Mucosa of descending colon (tissue), 3 donors: ENCODE measurements at places on chromosomes 6 and 20. TPM values are rescaled to one million over a fixed set of nuclear protein-coding genes. Genes with fewer than 3 reads are reported as not detected.

GPRC6A gene
- not detected for total RNA-seq

ATAT1 gene
- 10.6 TPM for total RNA-seq

SIRPG gene
- 1.7 TPM for total RNA-seq

WFDC10B gene
- 0.73 TPM for total RNA-seq

C6orf118 gene
- total RNA-seq = 0.32 TPM

GRM1 gene
- not detected for total RNA-seq

FILIP1 gene
- total RNA-seq = 1.0 TPM

SLC17A1 gene
- not detected for total RNA-seq

TMEM200A gene
- 8.1 TPM for total RNA-seq

TOMM34 gene
- total RNA-seq = 15.4 TPM

LPA gene
- total RNA-seq = 0.03 TPM

PNLDC1 gene
- total RNA-seq = not detected

ENPP1 gene
- 21.2 TPM for total RNA-seq

LY6G6D gene
- not detected for total RNA-seq

PROCR gene
- 6.1 TPM for total RNA-seq

PLAGL1 gene
- 46.0 TPM for total RNA-seq

RAMACL gene
- 0.66 TPM for total RNA-seq

MAP3K5 gene
- 12.6 TPM for total RNA-seq

ZNF341 gene
- 5.1 TPM for total RNA-seq

LAMA4 gene
- total RNA-seq = 101 TPM

RSPO3 gene
- 9.1 TPM for total RNA-seq

DCDC2 gene
- 3.2 TPM for total RNA-seq

EFCAB8 gene
- not detected for total RNA-seq

SNPH gene
- 2.2 TPM for total RNA-seq

APMAP gene
- 46.3 TPM for total RNA-seq

JAG1 gene
- total RNA-seq = 94.4 TPM

PHACTR1 gene
- 2.7 TPM for total RNA-seq

SAMD10 gene
- total RNA-seq = 5.6 TPM

APOM gene
- 2.7 TPM for total RNA-seq

GNMT gene
- total RNA-seq = not detected

SMOC2 gene
- total RNA-seq = 18.8 TPM

PSORS1C1 gene
- 4.6 TPM for total RNA-seq

MCHR2 gene
- not detected for total RNA-seq

CFB gene
- total RNA-seq = 178 TPM

STX11 gene
- total RNA-seq = 0.84 TPM

GSTA4 gene
- 14.7 TPM for total RNA-seq

TREM2 gene
- total RNA-seq = 1.3 TPM

SPINT4 gene
- total RNA-seq = not detected

VWA7 gene
- 8.2 TPM for total RNA-seq

PKHD1 gene
- total RNA-seq = 0.12 TPM

SIRPD gene
- not detected for total RNA-seq

SLCO4A1 gene
- total RNA-seq = 18.5 TPM

SLC26A8 gene
- 0.28 TPM for total RNA-seq

DEFB116 gene
- total RNA-seq = not detected

MAPK14 gene
- 67.7 TPM for total RNA-seq

SLC22A7 gene
- total RNA-seq = not detected

TMEM217 gene
- total RNA-seq = 0.96 TPM

TGM3 gene
- 0.09 TPM for total RNA-seq

PTK6 gene
- total RNA-seq = 87.1 TPM

ZNF334 gene
- total RNA-seq = 1.2 TPM

BPIFA1 gene
- total RNA-seq = not detected

DAAM2 gene
- 27.8 TPM for total RNA-seq

OR12D3 gene
- not detected for total RNA-seq

ZNF311 gene
- 1.8 TPM for total RNA-seq

TMEM14A gene
- 14.1 TPM for total RNA-seq

KIAA0408 gene
- 2.4 TPM for total RNA-seq

LHFPL5 gene
- not detected for total RNA-seq

DNMT3B gene
- 1.3 TPM for total RNA-seq
